ENCODE measurements at places on chromosomes 2 and 18.

DNA sequence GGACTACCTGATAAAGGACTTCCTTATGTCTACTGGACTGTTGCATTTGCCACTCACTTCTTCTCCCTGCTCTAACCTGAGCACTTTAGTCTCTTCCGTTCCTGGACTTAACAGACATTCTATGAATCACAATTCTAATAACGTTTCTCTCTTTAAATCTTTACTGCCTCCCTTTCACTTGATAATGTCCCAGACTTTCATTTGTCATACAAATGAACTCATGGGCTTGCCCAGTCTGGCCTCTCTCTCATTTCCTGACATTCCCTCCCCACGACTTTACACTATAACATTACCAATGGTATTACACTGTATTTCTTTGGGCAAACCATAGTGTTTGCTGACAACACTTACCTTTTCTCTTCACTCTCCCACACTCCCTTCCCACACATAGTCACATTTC, 540.7 kb upstream of the TMEFF2 start:
- no peak for DNase-seq

- peak; percentile 29 for DNase-seq
Observed at GRCh38 chr18:25278394-25278793, 73.6 kb downstream of the ZNF521 start.

GRCh38 chr18:3468066-3468705, 18.2 kb downstream of the TGIF1 start:
- no peak for DNase-seq

- no peak for DNase-seq
Observed at GRCh38 chr18:9992300-9992972, 78.6 kb downstream of the VAPA start.

- no peak for DNase-seq
Observed at GRCh38 chr18:10842861-10843260, 306.5 kb downstream of the PIEZO2 start.

- peak; percentile 91 for DNase-seq
Observed at GRCh38 chr2:24083567-24084385, 858 bp downstream of the TP53I3 start.

- no peak for DNase-seq
Observed at GRCh38 chr18:60980422-60981005, 352.7 kb upstream of the CDH20 start.

- DNase-seq = no peak
Observed at GRCh38 chr2:212894026-212894425, 257.4 kb downstream of the IKZF2 start.

GRCh38 chr2:118807668-118808428, 39.6 kb downstream of the EN1 start:
- DNase-seq = no peak

- no peak for DNase-seq
Observed at GRCh38 chr2:15618449-15618855, 26.8 kb downstream of the DDX1 start.

DNA sequence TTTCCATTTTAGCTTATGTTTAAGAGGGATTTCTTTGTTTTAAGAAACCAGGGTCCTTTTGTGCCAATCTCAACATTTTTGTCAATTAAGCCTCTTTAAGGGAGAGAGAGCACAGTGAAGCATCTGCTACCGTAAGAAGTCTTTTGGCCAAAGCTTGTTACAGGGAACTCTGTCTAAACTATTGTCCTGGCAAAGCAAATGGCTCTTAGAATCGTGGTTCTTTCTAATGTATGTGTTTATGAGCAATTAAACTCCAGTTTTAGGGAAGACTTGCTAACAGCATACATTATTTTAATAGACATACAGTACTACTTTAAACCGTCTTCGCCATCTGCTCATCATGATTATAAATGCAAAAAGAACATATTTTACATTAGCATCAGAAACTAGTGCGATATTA, 202.1 kb downstream of the CDCA7 start:
- no peak for DNase-seq

GRCh38 chr18:39455285-39455684, 1889.7 kb upstream of the CELF4 start:
- DNase-seq = peak; percentile 53

- DNase-seq = no peak
Observed at GRCh38 chr2:123692121-123692520, 333.0 kb upstream of the CNTNAP5 start.

DNA sequence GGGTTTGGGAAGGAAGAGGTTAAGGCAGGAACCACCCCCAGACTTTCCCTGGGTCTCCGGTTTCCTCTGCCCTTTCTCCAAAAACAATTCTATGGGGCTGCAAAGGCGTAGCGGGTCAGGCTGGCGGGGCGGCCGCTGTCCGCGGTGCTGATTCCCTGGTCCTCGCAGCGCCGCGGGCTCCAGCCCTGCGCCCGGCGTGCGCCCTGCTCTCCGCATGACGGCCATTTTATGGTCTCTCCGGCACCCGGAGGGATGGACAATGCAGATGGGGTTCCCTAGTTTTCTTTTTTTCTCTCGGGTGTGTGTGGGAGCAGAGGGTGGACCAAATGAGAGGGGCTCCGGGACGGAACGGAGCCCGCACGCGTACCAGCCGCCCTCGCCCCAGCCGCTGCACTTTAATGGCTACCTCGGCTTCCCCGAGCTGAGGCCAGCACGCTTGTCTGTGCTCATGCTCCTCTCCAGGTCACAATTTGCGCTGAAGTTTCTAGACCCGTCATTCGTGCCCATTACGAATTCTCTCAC, 1.6 kb downstream of the ST8SIA3 start:
- DNase-seq = peak; percentile 85

GRCh38 chr2:150167711-150168110, 319.8 kb downstream of the RND3 start:
- DNase-seq = peak; percentile 73

- peak; percentile 29 for DNase-seq
Observed at GRCh38 chr2:158359846-158360245, 96.7 kb downstream of the CCDC148 start.

GRCh38 chr2:240921311-240921994, 15.3 kb downstream of the CROCC2 start:
- DNase-seq = peak; percentile 97

GRCh38 chr2:50443868-50444630, 587.9 kb downstream of the NRXN1 start:
- DNase-seq = peak; percentile 23

GRCh38 chr2:240399419-240400324, 35.8 kb upstream of the GPC1 start:
- DNase-seq = no peak

GRCh38 chr18:13530879-13531387, 195.4 kb downstream of the FAM210A start:
- peak; percentile 78 for DNase-seq

- no peak for DNase-seq
Observed at GRCh38 chr2:197216361-197216979, 94.1 kb downstream of the ANKRD44 start.

DNA sequence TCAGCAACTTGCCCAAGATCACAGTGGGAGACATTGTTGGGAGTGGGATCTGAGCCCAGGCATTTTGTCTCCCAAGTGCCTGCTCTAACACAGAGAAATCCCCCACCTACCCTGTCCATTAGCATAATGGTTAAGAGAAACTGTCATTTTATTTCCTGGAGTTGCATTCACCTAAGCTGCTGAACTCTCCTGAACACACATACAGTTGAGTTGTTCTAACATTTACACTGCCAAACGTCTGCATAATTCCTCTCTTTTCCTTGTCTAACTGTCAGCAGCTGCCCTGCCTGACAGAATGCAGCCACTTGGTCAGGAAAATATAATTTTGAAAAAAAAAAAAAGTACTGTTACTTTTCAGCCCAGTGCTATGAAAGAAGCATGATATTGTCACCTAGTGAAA, 396.3 kb upstream of the PIK3C3 start:
- no peak for DNase-seq

GRCh38 chr2:128091726-128092080, 703 bp downstream of the UGGT1 start:
- DNase-seq = peak; percentile 26

DNA sequence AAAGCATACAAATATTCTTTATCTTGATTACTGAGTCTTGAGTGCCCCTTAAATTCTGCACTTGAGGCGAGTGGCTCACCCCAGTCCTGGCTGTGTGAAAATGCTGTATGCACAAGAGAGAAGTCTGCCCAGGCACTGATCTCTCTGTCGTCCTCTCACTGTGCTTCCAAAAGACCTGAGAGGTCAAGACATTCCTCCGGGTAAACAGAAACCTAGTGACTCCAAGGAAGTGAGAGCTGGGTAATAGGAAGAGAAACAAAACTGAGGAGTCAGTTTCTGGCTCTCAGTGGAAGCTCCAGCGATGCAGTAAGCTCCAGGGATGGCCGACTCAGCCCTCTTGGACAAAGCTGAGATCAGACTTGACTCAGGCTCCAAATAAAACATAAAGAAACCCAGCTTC, 70.9 kb downstream of the AAK1 start:
- peak; percentile 45 for DNase-seq

GRCh38 chr2:179938026-179938425, 69.1 kb downstream of the CWC22 start:
- no peak for DNase-seq

DNA sequence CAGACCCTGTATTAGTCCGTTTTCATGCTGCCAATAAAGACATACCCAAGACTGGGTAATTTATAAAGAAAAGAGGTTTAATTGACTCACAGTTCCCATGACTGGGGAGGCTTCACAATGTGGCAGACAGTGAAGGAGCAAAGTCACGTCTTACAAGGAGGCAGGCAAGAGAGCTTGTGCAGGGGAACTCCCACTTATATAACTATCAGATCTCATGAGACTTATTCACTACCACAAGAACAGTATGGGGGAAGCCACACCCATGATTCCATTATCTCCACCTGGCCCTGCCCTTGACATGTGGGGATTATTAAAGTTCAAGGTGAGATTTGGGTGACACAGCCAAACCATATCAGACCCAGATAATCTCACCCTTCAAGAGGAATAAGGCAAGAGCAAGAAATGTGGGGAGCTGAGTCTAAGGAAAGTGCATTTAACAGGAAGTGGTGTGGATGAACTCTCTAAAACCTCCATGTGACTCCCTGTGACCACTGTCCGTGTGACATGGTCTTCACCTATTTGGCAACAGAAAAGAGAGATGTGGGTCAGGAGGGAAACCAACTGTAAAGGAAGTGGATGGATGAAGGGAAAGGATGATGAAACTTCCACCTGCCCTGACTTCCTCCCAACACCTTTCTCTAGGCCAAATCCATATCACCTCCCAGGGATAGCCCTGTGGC, 110.6 kb downstream of the ATL2 start:
- DNase-seq = no peak

- DNase-seq = peak; percentile 7
Observed at GRCh38 chr2:42585779-42586178, 17.3 kb downstream of the MTA3 start.

DNA sequence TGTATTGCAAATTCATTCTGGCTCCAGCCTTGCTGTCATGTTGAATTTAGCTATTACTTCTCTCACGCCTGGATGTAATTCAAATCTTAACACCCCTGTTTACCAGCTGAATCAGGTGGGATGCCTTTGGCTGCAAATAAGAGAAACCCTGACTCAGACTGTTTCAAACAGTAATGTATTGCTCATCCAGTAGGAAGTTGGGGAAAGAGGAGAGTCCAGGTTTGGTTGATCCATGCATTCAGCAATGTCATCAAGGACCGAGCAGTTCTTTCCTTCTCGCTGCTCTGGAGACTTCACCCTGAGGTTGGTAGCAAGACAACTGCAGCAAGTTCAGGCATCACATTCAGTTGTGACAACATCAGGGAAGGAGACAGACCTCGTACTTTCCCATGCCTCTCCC, 6.4 kb upstream of the DARS1 start:
- no peak for DNase-seq

GRCh38 chr2:230666885-230667712, 45.5 kb upstream of the CAB39 start:
- peak; percentile 23 for DNase-seq

DNA sequence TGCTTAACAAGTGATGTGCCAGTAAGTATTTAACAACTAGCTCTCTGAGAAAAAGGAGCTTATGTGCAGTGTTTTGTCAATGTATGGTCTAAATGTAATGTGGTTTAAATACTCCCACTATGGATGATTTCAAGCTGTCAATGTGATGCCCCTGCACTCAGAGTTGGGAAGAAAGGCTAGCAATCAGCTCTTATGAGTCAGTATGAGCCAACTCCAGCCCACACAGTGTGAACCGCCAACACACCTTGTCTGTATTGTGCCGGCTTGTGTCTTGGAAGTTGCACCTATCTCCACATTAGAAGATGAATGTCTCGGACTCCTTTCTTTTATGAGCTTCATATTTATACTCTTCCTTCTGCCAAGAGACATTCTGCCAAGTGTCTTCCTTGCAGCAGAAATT, 703.8 kb upstream of the RAB6C start:
- DNase-seq = no peak

GRCh38 chr2:39228413-39229209, 15.2 kb downstream of the CDKL4 start:
- DNase-seq = peak; percentile 9

DNA sequence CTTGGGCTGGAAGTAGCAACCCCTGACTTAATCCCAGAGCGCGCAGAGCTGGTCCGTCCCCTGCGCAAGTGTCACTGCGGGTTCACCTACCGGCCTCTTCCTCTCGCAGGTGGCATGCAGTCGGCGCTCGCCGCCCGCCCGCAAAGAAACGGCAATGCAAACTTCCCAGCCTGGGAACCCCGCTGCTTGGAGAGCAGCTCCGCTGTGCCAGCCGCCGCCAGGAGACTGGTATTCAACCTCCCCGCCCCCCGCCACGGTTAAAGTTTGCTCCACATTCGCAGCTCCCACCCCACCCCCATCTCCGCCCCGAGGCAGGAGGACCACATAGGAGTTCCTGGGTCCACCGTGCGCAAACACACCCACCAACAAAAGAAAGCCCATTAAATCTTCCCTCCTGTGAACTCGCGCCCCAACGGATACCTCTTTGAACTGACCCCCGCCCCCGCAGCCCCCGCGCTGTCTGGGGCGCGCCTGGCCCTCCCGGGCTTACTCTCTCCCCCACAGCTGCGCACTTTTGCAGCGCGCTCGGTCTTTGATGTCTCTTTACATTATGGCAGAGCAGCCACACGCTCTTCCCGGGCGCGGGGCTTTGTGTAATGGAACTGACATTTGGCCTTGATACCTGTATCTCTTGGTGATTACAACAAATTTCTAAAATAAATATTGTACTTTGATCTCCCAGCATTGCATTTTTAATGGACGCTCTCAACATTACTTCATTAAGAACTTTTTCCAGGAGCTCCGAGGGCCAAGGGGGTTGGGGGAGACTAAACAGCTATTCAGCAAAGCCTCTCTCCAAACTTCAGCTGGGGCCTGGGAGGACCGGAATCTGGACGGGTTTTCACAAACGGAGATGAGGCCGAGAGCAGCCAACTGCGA, 3.1 kb upstream of the SP5 start:
- peak; percentile 32 for DNase-seq

DNA sequence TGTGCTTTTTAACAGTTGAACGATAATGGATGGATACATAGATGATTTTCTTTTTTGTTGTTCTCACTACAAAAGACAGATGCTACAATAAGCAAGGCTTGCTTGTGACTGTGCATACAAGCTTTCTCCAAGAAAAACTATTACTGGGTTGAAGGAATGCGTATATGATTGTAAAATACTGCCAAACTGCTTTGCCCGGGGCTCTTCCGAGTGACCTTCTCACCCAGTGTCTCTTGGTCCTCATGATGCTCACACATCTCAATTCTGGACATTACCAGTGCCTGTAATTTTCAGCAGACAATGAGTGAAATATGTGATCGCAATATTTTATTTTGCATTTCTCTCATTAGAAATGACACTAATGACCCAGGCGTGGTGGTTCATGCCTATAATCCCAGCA, 35.9 kb downstream of the INPP5D start:
- no peak for DNase-seq

GRCh38 chr2:152407204-152407721, 72.3 kb downstream of the FMNL2 start:
- DNase-seq = peak; percentile 60

GRCh38 chr2:173136599-173136998, 61.0 kb downstream of the MAP3K20 start:
- DNase-seq = no peak
